ENCODE measurements at places on chromosomes 12 and 14.

- no peak for DNase-seq
Measured at GRCh38 chr14:60311417-60311816, 62.4 kb downstream of the PPM1A start.

- no peak for DNase-seq
Measured at GRCh38 chr14:44763356-44763755, 198.4 kb downstream of the KLHL28 start.

- no peak for DNase-seq
Measured at GRCh38 chr12:85569261-85569660, 266.9 kb downstream of the RASSF9 start.

- no peak for DNase-seq
Measured at GRCh38 chr14:30840086-30840779, 34.1 kb upstream of the COCH start.

DNA sequence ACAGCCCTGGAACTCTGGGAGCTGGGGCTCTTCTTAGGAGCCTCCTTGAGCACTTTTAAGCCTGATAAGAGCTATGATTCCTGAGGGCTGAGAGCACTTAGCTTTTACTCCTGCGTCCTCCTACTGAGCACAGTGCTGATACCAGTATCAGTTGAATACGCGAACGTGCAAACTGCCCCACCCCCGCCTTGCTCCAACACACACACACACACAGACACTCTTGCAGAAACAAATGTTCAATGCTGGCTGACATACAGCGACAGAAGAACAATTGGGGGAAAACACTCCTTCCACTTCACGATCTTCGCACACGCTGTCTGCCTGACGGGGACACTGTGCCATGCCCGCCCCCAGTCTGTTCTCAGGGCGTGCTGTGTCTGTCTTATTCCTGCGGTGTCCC lies 57.2 kb upstream of the DLK1 start:
- DNase-seq = no peak

DNA sequence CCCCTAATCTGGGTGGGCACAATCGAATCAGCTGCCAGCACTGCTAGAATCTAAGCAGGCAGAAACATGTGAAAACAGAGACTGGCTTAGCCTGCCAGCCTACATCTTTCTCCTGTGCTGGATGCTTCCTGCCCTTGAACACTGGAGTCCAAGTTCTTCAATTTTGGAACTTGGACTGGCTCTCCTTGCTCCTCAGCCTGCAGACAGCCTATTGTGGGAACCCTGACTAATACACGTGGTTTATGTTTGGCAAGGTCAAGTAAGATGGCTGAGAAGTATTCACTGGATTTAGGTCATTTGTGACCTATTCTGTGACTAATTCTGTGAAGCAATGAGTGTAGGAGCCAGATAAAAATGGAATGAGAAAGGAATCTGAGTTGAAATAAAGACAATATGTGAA lies 11.0 kb downstream of the GPR135 start:
- no peak for DNase-seq

DNA sequence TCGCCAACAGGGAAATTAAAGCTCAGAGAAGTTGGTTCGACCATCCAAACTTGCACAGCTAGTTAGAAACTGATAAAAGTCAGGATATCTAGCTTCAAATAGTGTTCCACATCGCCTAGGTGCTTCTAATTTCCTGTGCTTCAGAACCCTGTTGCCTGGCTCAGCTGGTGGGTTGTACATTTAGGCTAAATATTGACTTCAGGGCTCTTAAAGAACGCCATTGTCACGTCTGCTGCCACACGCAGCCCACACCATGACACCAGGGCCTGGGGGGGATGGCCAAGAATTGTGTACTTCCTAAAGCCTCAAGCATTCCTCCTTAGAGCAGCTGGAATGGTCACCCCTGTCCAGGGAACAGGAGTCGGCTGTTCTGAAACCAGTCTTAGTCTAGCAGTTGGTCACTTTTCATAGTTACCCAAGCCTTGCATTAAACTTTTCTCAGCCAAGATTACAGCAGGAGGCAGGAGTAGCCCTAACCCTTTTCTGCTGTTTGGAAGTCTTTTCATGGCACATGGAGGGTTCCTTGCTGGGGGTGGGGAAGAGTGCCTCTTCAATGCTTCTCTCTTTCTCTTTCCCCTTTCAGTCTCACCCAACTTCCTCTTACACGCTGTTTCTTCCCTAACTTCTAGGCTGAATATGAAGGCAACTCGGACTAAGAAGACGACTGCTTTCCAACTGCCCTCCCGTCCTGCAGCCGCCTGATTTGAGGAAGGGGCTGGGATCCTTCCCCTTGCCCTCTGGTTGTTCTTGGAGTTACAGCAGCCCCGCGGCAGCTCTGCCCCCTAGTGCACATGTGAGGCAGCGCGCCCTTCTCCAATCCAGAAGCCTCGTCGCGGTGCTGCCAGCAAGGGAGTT lies 17.1 kb downstream of the FOS start:
- DNase-seq = peak; percentile 92
